ENCODE measurements at places on chromosomes 7 and 10.

GRCh38 chr10:7231509-7232414 is 179.1 kb downstream of the SFMBT2 start:
- no peak for DNase-seq

DNA sequence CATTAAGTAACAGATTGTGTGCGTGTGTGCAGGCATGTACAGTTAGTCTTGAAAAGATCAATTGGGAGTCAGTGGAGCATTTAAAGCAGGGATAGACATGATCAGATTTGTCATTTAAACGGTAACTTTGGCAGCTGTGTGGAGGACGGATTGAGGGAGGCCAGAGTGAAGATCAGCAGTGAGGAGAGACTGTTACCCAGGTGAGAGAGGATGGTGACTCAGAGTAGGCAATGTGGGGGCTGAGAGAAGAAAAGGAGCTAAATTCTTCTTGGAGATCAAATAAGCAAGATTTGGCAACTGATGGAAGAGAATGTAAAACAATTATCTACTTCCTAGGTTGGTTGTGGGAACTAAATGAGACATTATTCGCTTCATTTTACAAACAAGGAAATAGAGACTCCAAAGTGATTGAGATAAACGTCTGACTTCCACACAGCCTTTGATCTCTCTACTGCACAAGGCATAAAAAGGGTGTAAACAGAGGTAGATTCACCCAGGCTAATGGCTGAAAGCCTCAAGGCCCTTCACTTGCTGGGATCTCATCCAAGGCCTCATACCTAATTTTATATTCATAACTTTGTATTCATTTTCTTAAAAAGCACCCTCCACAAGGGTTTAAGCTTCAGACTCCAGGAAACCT is 665.1 kb upstream of the GALNT17 start:
- no peak for DNase-seq

DNA sequence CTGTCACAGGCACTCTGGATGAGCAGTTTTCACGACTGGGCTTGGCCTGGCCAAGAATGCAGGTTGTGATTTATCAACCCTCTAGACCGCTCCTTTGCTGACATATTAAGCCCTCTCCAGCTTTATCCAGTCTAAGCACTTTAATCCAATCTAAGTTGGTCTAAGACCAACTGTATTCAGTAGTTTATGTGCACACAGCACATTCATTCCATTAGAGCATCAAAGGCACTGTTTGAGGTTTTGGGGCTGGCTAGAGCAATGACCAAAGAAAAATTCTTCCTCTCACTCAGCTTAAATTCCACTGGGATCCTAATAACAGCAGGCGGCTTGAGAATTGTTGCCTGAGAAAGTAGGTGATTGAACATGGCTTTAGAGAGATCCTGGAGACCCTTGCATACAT is 176.0 kb upstream of the INSYN2A start:
- DNase-seq: no peak

GRCh38 chr7:27048438-27048837 is 47.4 kb downstream of the HOXA1 start:
- no peak for DNase-seq

GRCh38 chr10:102904346-102904745 is 13.7 kb upstream of the CNNM2 start:
- DNase-seq: no peak

DNA sequence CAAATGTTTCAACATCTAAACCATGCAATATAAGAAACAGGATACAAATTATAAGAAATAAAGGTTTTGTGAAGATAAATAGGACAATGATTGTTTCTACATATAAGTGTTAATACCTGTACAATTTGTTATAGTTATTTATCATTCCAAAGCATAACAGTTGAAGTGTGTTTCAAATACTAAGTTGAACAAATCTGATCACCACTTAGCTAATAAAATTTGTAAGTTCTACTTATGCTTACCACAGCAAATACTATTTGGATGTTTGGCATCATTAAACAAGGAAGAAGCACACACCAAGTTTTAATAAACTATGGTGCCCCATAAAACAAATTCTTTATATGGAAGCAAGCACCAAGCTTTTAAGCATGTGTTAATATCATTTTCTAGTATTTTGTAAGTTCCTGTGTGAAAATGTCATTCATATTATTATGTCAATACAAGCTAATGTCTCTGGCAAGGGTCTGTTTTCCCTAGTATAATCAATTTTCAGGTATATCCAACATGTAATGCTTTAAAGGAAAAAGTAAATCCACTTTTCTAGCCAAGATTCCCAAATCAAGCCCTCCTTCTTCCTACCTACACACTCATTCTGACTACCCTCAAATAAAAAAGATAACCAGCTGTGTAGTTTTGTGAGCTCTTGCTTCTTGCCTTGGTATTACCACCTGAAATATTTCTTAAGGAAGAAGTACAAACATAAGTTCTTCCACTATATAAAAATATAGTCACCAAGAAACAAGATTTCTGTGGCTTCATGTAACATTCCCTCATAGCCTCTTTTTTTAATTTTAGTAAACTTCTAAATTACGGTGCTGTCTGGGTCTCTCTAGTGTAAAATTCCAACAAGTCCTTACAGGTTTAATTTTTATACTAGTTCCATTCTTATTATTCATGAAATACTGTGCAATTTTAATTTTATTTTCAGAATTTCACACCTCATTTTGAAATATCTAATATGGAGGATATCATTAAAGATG is 9.2 kb downstream of the SKAP2 start:
- DNase-seq: no peak

- no peak for DNase-seq
Observed at GRCh38 chr10:126902157-126902556, 3.1 kb upstream of the DOCK1 start.

Data from D341Med (cell line).